ENCODE measurements at places on chromosomes 5 and 9.

DNA sequence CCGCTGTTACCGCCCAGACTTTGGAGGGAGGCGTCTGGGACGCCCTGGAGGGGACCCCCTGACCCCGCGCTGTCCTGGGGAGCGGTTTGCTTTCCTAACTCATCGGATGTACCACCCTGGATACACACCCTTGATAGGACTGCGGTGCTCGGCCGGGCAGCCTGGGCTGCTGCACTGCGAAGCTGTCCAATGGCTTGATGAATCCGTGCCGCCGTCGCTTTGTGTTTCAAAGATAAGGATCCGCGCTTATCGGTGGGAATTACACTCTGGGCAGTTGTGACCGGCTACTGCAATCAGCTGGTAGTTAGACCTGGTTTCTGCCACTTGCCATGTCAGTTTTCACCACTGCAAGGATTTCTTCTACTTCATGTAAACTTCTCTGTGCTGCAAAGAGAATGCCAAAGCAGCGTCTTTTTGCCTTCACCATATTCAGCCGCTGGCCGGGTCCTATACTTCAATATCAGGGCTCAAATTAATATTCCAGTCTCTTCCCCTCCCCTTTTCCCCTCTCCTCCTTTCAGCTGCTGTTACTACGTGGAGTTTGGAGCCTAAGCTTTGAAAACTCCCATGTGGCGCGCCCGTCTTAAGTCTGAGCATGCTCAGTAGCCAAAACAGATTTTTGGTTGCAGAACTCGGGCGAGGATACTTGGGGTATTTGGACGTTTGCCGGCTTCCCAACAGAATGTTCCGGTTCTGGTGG, 727 bp downstream of the SMAD5 start:
- DNase-seq = peak; percentile 90

DNA sequence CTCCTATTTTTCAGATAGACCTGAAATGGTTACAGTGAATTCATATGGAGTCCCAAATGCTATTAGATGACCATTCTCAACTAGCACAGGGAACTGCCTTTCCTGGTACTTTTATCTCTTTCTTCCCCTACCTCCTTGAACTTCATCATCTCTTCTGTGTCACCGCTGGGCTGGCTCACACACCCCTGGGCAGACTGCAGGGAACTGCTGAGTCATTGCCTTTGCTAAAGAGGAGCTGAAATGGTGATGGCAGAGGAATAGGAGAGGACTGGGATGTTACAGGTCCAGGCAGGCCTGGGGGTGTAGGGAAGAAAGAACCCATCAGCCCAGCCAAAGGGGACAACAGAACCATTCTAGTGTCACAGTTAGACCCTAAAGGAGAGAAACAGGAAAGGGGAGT, 322.3 kb downstream of the ASTN2 start:
- DNase-seq = no peak

GRCh38 chr9:125620216-125620615, 86.8 kb downstream of the MAPKAP1 start:
- DNase-seq = no peak

DNA sequence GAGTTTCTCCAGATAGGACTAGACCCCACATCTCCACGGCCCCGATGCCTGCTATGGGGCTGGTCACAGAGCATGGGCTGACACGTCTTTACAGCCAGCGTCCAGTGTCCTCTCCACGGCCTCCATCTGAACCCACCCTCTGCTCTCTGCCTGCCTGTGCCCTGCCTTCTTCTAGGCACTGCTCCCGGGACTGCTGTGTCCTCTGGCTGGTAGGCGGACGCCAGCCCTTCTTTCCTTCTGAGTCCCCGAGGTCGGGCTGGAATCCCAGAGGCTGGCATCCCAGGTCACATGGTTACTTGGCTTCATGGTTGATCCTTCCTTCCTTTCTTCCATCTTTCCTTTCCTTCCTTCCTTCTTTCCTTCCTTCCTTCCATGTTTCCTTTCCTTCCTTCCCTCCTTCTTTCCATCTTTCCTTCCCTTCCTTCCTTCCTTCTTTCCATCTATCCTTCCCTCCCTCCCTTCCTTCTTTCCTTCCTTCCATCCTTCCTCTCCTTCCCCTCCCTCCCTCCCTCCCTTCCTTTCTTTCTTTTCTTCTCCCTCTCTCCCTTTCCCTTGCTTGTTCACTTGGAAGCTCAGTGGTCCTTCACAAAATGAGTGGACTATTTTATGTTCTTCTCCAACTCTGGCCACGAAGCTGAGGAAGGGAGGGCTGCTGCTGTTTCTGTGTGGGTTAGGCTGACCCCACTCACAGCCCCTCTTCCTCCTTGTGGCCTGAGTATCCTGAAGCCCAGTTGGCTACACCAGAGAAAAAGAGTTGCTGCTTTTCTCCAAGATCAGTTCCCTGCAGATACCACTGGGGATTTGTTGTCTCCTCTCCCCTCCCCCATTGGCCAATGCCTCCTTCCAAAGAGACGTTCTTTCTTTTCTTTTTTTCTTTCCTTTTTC, 66.8 kb upstream of the NEURL1B start:
- no peak for DNase-seq

DNA sequence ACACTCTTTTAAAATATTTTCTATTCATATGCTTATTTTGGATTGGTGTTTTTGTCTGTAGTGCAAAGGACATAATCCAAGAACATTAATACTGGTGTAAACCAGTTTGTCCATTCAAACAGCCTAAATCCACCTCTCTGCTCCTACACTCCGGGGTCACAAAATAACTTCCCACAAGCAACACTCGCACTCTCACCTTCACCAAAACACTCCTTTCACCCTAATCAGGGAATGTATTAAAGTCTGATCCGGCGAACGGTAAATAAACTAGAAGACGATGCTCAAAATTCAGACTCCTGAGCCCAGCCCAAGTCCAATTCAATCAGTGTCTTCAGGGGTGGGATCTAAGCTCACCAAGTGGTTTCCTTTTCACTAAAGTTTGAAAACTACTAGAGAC, 649 bp downstream of the AP3B1 start:
- peak; percentile 42 for DNase-seq

DNA sequence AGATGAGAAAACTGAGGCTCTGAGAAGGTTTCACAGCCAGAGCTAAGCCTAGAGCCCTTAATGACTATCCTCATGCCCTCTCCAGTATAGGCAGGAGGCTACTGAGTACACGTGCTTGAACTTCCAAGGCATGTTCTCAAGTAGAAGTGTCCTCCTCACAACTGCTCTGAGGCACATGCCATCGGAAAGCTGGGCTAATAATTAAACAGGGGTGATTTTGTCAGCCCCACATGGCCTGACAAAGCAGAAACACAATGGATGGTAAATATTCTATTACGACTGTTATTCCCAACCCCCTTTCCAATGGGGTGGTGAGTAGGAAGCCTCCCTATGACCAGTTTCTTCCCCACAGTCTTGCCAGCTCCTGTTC, 34.3 kb downstream of the KCNIP1 start:
- DNase-seq = no peak

DNA sequence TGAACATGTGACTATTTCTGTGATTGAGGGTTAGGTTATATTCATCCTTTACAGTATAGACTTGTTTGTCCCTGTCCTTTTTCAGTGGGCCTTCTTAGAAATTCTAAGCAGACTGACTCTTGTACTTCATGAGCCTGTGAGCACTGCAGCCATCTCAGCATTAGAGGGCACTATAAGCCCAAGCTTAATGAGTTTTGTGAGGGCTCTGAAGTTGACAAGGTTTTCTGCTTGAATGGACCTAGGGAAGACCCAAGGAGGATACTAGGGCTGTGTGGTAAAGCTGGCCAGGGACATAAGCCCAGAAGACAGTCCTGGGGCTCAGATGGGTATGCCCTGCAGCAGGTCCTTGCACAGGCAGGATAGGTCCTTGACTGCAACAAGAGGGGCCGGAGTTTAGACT, 126.5 kb downstream of the MRPS30 start:
- DNase-seq = no peak

DNA sequence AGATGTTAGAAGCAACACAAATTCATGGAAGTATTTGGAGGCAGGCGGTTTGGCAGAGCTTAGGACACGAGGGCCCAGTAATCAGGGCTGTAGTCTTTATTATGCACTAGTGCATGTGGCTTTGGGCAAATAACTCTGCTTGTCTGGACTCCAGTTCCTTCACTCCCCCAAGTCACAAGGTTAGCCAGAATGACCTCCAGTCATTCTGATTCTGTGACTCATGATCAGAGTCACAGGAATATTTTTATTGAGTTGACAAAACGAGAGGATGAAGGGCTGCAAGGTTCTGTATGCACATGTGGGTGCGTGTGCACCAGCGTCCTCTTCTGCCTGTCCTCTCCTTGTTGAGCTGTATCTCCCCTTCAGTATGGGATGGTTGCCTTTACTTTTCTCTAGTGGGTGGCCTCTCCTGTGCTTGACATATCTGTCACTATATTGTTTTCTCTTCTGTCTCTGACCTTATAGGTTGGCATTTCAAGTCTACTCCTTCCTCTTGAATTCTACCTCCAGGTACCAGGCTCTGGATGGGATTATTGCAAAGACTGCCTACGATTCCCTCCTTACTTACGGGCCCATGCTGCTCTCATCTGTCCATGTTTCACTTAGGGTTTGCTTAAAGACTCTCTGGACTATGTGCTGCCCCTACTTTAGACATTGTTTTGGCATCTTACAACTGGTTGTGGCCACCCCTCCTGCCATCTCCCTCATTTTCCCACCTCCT, 94.6 kb downstream of the KDM4C start:
- no peak for DNase-seq

DNA sequence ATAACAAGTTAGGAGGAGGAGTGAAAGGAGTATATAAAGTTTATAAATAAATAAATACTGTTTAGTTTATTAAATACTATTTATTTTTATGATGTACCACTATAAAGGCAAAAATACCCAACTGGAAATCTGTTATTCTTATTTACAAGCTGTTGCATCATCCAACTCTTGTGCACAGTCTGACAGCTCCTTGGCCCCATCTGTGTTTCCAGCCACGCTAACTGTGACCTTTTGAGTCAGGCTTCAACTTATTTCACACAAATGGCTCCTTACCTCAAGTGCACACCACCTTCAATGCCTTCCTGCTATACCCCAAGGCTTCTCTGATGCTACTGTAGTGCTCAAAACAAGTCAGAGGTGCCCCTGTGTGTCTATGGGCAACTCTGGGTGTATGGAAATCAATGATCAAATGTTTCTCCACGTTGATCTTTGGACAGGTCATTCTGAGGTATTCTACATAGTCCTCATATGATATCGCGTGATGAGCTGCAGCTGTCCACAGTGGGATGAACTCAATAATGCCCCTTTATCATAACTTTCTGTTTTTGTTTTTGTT, 303.2 kb upstream of the GRAMD2B start:
- no peak for DNase-seq

GRCh38 chr5:173629628-173630027, 13.2 kb upstream of the BOD1 start:
- DNase-seq = no peak

GRCh38 chr5:170438581-170438980, 49.4 kb upstream of the KCNMB1 start:
- no peak for DNase-seq

DNA sequence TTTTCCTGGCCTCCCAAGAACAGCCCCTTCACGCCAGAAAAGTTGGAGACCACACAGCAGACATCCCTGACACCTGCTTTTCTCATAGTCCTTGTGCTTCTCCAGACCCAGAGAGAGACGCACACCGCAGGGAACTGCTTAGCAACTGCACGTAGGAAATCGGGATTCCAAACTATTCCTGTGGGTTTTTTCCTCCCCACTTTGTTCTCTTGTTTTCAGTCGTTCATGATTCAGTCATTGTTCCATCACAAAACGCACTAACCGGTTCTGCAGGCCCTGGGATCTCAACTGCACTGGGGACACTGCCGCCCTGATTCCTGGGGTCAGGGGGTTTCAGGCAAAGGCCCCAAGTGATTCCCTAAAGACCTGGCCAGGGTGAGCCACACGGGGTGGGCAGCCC, 588.0 kb upstream of the KLF4 start:
- peak; percentile 60 for DNase-seq

GRCh38 chr9:120630333-120630732, 50.4 kb upstream of the CDK5RAP2 start:
- no peak for DNase-seq

DNA sequence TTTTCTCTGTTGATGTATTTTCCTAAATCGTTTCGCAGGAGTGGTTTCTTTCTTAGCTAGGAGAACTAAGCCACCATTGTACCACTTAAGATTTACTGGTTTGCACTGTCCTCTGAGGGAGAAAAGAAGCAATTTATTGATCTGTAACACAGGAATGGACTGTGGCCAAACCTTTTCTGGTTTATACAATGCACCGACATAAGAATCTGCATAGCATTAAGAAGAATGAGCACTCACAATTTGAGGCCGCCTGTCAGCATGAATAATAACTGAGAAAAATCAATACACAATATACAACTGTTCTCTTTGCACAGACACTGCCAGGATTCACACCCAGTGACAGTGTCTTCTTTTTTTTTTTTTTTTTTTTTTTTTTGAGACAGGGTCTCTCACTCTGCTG, 168.6 kb upstream of the DMRT1 start:
- DNase-seq = no peak

DNA sequence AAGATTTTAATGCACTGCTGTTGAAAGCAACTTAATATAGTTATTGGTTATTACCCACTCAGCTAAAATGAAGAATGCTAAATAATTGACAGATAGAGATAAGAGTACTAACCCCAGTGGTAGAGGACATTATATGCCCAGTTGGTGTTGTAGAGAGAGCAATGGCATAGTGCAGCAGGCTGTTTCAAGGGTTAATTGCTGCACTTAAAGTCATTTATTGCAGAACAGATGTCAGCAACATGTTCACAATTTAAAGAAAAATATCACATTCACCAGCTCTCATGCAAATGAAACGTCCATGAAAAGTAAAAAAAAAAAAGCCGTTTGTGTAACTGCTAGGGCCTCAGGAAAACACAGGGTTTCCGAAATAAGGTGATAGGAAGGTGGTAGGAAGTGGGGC, 254.6 kb downstream of the MTRR start:
- no peak for DNase-seq

- DNase-seq = no peak
Observed at GRCh38 chr9:99055384-99055783, 49.5 kb upstream of the TGFBR1 start.

DNA sequence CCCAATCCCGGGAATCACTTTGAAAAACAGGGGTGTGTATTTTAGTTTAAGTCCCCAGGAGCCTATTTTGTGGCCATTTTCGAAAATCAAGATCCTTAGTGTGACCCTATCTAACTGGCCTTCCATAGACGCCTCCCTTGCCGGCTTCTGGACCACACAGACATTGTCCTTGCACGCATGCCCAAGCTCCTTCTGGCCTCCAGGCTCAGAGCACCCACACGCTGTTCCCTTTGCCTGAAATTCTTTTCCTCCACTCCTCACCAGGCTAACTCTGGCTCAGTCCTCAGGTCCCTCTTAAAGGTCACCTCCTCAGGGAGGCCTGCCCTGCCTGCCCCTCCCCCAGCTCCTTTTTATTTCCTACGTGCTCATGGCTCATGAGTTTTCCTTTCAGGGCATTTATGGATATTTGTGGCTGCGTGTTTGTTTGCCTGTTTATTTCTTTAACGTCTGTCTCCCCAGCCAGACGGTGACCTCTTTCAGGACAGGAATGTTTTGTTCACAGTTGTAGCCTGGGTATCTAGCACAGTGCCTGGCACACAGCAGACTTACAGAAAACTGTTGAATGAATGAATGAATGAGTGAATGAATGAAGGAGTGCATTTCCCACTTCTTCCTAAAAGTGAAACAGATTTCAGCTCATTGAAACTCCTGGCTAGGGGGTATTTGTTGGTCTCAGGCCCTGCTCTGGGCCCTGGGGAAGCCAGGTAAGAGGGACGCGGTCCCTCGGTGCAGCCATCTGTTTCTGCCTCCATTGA, 79.1 kb upstream of the IER5L start:
- DNase-seq = no peak

Measured in muscle of leg (tissue), 16 donors.